ENCODE measurements at places on chromosomes 3 and 15.

GRCh38 chr15:71044006-71044405 is 71.3 kb upstream of the THSD4 start:
- no peak for DNase-seq

- no peak for DNase-seq
These were observed 179.4 kb downstream of the CD47 start for GRCh38 chr3:107911337-107912000.

- no peak for DNase-seq
These were observed 249.5 kb upstream of the IL12A start for GRCh38 chr3:159739166-159739565.

DNA sequence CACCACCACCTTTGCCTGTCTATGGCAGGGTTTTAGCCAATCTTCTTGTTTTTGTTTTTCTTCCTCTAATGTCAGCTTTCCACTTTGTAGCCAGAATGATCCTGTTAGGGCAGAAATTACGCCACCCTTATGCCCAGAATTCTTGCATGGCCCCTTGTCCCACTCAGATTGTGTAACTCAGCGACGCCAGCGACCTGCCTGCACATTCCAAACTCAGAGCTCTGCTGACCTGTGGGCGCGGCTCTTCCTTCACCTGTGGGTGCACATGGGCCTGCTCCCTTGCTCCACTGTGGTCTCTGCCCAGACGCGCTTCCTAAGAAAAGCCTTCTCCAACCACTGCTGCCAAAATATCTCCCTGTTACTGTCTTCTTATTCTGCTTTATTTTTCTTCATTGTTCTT is 45.0 kb downstream of the MED12L start:
- DNase-seq: no peak

- DNase-seq: no peak
These were observed 97.5 kb downstream of the PLSCR2 start for GRCh38 chr3:146371902-146372301.

DNA sequence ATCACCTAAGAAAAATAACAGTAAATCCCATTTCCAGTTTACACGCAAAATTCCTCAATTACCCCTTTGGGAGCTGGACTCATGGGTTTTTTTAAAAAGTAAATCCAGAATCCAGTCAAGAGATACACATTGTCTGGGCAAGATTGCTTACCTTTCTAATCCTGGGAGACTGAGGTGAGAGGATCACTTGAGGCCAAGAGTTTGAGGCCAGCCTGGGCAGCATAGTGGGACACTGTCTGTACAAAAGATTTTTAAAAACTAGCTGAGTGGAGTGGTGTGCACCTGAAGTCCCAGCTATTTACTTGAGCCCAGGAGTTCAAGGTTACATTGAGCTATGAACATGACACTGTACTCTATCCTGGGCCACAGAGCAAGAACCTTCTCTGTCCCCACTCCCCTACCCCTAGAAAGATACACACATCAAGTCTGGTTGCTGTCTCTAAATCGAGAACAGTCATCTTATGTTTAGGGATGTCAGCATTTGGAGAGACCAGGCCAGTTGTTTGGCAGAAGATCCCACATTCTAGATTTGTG is 39.0 kb downstream of the DAG1 start:
- DNase-seq: no peak

DNA sequence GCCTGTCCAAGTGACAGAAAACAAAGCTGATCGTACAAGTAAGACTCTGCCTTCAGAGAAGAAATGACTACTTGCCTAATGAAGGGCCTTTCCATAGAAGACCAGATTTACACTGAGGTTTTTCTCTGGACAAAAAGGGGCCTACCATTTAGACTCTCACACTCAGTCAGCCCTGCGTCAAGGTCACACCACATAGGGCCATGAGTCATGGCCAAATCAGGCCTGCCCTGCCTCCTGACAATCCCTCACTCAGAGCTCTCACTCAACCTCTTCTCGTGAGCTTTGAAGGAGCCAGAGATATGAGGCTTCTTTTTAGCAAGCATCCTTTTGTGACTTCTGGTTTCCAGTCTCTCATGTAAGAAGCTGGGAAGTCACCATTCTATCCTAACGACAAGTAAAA is 68.1 kb upstream of the NMNAT3 start:
- no peak for DNase-seq

- no peak for DNase-seq
These were observed 46.3 kb downstream of the FOXP1 start for GRCh38 chr3:71537211-71537611.

GRCh38 chr3:194396859-194397756 is 2.0 kb downstream of the GP5 start:
- no peak for DNase-seq

GRCh38 chr3:165814380-165814779 is 22.8 kb downstream of the BCHE start:
- DNase-seq: no peak

DNA sequence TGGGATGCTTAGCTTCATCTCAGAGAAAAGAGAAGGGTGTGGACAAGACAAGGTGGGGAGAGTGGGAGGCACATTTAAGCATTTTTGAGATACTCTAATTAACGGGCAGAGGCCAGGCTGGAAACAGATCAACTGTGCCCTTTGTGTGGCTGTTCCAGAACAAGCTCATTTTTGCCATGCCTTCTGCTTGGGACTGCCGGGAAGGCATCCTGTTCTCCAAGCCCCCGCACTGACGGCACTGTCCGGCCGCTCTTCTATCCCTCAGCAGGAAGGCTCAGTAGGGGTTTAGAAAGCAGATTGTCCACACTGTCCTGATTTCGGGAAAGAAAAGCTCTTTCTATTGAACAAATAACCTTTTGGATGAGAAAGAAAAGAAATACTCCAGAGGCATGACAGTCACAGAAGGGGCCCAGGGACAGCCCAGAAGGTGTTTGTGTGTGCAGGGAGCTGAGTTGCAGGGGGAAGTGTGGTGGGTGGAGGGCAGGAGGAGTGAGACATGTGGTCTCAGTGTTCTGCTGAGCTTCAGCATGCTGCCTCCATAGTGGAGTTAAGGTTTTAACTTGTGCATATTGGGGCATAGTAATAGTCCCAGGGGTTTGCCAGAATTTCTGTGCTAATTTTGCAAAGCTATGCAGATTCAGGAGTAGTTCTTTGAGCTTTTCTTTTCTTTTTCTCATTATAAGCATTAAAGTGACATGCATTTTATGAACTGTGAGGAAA is 27.3 kb downstream of the SV2B start:
- no peak for DNase-seq

- no peak for DNase-seq
These were observed 114.7 kb upstream of the TPM1 start for GRCh38 chr15:62927836-62928235.

GRCh38 chr15:90882781-90883525 is 1.4 kb upstream of the FES start:
- DNase-seq: no peak

DNA sequence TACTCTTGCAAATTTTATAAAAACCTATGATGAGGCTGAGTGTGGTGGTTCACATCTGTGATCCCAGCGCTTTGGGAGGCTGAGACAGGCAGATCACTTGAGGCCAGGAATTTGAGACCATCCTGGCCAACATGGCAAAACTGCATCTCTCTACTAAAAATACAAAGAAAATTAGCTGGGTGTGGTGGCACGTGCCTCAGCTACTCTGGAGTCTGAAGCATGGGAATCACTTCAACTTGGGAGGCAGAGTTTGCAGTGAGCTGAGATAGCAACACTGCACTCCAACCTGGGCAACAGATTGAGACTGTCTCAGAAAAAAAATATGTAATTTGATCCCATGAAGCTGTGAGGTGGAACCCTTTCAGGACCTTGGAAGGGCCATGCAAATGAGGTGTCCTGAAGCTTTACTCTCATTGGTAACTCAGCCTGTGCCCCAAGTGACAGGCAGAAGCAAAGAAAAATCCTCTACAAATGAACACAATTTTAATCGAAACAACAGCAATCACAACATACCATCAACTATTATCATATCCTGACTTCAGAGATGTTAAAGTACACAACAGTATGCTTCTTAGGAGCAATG is 84.6 kb upstream of the CDV3 start:
- DNase-seq: no peak

GRCh38 chr3:7953449-7954014 is 548.1 kb upstream of the LMCD1 start:
- no peak for DNase-seq

DNA sequence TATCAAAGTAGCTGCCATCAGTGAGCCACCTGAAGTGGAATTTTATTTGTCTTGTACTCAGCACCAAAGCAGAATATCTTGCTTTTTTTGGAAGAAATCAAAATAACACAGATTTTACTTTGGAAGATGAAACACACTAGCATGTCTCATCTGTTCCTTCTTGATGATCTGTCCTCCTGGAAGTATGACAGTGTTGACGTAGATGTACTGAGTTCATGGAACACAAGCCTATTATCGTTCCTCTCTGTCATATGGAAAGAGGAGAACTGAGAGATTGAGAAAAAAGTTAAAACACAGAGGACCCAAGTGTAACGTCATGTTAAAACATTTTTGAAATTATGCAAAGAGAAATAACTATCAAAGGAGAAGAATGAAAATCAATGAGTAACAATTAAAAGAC is 340.2 kb downstream of the ROBO2 start:
- no peak for DNase-seq

GRCh38 chr15:79967298-79968182 is 3.5 kb downstream of the BCL2A1 start:
- no peak for DNase-seq

DNA sequence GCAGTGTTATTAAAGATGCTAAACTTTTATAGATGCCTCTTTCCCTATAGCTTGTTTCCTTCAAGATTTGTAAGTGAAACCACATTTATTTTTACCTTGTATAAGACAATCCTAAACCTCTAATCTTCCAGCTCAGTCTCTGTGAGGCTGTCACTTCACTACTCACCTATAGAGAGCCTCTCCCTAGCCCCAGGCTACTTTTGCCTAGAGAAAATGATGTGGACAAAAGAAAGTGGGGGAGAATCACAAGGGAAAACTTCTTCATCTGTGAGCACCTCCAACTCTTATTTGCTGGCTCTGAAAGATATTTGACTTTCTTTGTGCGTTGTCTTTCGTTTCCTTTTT is 74.9 kb upstream of the SCN5A start:
- no peak for DNase-seq

GRCh38 chr3:46881596-46882376 is 4.3 kb downstream of the PTH1R start:
- DNase-seq: no peak

DNA sequence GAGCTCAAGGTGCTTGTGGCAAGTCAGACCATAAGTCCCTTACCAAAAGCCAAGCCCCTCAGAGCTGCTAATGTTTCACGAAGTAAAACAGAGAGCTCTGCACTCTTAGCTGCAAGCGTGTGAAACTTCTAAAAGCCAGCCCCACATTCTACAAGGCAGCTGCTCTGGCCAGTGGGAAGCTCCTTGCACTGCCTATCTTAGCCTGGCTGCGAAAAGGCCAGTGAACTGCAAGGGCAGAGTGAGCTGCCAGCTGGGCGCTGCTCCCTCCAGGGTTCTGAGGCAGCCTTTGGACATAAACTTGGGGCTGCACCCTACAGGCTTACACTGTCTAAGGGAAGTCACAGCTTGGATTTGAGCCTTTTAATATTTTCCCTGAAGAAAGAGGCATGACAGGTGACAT is 2.2 kb upstream of the MUSTN1 start:
- no peak for DNase-seq

DNA sequence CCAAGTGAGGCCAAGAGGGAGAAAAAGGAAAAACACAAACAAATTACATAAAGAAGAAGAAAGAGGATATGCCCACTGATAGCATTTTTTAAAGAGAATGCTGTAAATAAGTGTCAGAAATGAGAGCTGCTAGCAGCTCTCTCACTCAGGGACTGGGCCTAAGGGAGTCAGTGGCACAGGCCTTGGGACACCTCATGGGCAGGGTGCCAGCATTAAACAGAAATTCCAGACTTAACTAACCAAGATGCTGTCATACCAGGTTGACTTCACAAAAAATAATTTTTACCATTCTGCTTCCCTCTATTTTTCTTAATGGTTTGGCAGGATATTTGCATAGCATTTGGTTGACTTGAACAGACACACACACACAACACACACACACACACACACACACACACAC is 92.3 kb upstream of the ADAMTSL3 start:
- no peak for DNase-seq

DNA sequence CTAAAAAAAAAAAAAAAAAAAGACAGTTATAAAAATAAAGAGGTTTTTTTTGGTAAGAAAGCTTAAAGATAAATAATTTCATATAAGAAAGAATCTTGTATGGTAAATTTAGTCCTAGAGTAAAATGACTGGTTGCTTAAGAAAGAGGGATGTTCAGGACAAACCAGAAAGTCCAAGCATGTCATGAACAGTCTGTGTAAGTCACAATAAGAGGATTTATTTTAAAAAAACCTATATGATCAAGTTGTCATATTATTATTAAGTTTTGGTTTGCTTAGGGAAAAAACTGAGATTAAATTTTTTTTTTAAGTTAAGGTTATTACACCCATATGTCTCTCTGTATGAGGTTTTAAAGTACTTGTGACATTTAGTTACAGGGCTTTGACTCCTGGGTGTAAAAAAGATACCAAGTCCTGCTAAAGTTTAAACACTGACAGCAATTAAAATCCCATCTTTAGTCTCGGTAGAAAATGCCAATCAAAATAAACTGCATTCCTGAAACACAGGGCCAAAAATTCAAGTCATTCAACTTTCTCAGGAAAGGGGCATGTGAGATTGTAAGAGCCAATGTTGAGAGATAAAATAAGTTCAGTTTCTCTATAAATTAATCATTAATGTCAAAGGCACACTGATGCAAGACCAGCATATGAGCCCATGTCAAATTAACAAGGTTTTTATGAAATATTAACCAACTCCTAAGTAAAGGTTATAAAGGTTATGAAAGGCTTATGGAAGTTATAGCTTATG is 8.5 kb upstream of the BDH1 start:
- no peak for DNase-seq

DNA sequence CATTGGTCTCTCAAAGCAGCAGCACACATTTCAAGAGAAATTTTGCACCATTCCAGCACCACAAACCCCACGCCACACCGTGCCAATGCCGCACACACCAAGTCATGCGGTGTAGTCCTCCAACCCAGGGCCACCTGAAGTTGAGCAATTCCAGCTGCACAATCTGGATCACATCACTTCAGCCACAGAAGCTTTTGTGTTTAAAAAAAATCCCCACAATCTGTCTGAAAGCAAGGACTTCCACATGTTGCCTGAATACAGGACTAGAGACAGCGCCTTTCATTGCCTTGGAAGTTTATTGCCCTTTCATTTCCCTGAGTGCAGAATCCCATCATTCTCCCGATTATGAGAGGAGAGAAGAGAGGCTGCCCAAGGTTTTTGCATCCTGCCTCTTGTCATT is 175.6 kb upstream of the BCL6 start:
- no peak for DNase-seq

GRCh38 chr3:114217266-114217665 is 20.1 kb downstream of the ZNF80 start:
- no peak for DNase-seq
